HT-29 (cell line): ENCODE measurements at places on chromosomes 16 and 17.

DNA sequence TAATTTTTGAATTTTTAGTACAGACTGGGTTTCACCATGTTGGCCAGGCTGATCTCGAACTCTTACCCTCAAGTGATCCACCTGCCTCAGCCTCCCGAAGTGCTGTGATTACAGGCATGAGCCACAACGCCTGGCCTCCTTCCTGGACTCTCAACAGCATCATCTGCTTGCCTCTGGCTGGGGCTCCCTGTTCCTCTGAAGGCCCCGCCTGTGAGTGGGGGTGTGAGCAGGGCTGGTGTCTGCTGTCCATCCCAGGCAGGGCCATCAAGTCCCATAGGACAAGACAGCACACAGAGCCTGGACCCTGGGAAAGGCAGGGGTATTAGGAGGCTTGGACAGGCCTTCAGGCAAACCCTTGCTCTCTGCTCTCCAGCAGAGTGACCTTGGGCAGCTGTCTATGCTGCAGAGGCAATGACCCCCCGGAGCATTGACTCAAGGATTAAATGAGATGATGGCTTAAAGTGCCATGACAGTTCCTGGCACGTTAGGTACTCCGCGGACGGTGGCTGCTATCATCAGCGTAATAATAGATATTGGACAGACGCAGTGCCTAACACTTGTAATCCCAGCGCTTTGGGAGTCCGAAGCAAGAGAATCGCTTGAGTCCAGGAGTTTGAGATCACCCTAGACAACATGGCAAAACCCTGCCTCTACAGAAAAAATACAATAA, 19.2 kb downstream of the SCNN1B start:
- DNase-seq: no peak

DNA sequence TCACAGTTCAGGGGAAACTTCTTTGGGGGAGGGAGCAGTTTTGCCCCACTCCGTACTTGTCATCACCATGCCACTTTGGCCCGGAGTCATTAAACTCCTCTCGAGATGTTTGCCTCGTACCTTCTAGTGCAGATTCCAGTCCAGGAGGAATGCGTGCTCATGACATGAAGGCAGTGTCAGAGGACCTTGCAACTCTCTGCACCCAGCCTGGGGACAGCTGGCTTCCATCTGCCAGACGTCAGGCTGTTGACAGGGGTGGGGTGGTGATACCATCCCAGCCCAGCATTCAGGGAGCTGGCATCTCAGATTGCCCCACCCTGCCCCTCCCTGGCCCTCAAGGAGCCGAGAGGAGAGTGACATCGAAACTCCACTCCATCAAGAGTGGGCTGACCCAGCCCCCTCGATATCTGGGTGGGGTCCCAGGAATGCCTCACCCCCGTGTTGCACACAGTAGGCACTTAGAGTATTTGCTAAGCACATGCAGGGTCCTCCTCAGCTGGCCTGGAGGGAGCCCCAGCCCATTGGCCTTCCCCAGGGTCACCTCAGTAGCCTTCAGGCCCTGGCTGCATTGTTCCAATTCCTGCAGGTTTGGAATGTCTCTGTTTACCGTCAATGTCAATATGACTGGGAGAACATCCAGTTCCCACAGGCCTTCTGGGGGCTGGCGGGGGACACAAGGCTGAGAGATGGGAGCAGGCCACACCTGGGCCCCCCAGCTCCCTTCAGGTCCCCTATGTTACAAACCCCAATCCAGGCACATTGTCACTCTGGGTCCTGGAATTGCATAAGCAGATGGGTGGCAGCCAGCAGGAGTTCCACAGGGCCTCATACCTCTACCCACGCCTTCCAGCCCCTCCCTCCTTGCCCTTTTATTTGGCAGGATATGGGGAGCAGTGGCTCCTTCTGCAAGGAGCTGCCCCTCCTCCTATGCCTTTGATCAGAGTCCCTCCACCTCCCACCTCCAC, 21.3 kb upstream of the EMP2 start:
- no peak for DNase-seq

DNA sequence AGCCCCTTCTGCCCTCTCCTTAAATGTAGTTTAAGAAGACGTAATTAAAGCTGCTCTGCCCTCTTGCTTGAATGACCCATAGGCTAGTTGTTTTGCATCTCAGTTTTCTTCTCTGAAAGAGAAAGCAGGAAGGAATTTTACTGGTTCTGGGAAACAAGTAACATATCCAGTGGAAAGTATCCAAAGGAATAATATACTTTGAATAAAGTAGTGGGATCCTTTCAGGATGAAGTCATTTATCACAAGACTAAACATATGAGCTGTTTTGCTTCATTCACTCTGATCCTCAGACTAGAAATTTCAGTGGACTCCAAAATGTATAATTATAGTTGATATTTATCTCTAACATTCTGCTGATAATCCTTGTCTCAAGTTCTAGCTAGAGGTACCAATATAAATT, 1297.6 kb upstream of the GOT2 start:
- no peak for DNase-seq

GRCh38 chr16:10756574-10756973, 12.9 kb downstream of the NUBP1 start:
- no peak for DNase-seq

GRCh38 chr16:52050418-52050817, 496.5 kb downstream of the TOX3 start:
- no peak for DNase-seq

DNA sequence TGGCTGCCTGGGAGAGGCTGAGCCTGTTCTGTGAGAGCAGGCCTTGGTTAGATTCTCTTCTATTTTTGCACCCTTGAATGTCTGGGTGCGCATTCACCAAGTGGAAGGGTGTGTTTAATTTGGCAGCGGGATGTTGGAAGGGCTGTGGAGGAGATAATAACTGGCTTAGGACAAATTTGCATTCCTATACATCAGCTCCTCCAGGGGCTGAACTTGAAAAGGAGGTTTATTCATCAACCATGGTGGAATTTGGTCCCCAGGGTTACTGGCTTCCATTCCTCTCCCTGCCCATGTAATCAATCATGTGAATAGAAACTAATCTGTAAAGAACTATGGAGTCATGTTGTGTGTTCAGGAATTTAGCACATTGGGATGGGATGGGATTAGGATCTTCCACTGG, 100.2 kb upstream of the FOXF1 start:
- DNase-seq: no peak

GRCh38 chr17:66492561-66493005, 190.2 kb downstream of the PRKCA start:
- DNase-seq: no peak

DNA sequence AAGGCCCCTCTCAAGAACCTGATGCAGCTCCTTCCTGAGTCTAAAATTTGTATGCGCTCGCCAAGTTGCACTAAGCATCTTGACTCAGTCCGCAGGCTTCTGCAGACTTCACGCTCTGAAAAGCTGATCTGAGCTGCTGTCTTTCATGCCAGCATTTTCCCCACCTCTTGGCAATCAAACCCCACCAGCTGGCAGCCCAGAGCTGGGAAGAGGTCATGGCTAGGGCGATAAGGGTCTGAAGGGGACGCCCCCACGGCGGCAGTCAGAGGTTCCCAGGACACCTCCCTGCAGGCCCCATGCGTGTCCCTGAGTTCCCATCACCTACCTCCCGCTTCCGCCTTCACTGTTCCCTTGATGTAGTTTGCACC, 5.1 kb upstream of the UNC13D start:
- no peak for DNase-seq

GRCh38 chr16:24915576-24915975, 69.8 kb downstream of the SLC5A11 start:
- no peak for DNase-seq

GRCh38 chr16:53982631-53983042, 278.7 kb downstream of the FTO start:
- DNase-seq: peak; percentile 5

DNA sequence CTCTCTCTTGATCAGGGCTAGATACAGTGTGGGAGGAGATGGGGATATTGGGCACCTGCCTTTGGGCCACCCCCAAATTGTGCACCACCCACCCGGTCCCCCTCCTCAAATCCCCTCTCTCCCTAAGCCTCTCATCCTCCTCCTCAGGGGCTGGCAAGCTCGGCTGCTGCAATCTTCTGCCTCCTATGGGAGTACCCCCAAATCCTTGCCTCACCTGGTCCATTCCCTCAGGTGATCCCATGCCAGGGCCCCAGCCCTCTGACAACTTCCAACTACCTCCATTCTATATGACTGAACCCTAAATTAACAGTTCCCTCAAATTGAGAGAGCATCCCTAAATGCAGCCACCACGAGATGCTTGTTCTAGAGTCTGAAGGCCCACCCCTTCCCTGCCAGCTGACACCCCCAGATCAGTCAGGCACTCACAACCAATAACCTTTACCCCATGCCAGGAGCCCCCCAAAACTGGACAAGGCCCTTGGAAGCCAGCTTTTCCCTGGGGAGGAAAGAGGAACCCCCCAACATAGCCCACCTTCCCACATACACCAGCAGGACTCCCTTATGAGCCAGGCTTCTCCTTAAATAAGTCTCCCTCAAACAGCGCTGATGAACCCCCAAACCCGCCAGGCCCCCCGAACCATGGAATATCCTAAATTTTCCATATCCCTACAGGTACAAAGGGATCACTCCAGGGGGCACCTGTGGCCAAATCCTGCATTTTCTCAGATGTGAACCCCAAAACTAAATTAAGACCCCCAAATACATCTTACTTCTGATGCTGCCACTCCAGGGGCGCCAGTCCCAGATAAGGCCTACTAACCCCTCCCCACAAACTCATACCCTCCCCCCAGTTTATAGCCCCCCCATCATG, 3.2 kb downstream of the DLG4 start:
- DNase-seq: no peak

GRCh38 chr16:22330326-22330725, 33.1 kb downstream of the POLR3E start:
- no peak for DNase-seq

- DNase-seq: no peak
These were observed 1.2 kb upstream of the SGCA start for GRCh38 chr17:50164697-50164988.

GRCh38 chr16:54242199-54242598, 44.4 kb downstream of the IRX3 start:
- DNase-seq: peak; percentile 38

GRCh38 chr17:79769570-79770506, 8.1 kb upstream of the CBX2 start:
- DNase-seq: no peak

DNA sequence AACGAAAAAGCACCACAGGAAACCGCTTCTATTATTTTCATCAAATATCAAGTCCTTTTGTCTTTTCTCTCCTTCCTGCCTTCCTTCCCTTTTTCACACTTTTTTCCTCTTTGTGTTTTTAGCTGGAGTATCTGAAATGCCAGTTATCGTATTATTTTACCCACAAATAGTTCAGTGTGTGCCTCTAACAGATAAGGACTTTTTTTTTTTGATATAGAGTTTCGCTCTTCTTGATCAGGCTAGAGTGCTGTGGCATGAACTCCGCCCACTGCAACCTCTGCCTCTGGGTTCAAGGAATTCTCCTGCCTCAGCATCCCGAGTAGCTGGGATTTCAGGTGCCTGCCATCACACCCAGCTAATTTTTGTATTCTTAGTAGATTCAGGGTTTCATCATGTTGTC, 10.7 kb downstream of the DNAAF1 start:
- no peak for DNase-seq

DNA sequence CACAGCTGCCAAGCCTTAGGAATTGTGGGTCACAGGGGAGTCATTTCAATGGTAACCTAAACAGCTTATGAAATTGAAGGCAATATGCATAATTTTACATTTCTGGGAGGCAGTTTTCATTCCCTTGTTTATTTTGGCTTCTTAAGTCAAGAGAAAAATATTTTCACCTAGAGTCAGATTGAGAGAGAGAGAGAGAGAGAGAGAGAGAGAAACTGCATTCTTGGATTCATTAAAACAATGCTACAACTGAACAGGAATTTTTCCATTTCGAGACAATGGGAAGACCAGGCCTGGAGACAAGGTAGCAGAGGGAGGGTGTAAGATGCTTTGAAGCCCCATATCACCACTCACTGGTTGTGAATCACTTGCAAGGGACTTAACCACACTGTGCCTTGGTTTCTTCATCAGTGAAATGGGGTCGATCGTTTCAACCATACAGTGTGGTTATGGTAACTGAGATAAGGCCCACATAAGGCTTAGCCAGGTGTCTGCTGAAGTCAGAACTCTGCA, 224.7 kb upstream of the IRX3 start:
- DNase-seq: no peak

GRCh38 chr17:49524473-49525359, 29.6 kb downstream of the NGFR start:
- no peak for DNase-seq

- no peak for DNase-seq
These were observed 15.2 kb upstream of the FLCN start for GRCh38 chr17:17252149-17252661.

DNA sequence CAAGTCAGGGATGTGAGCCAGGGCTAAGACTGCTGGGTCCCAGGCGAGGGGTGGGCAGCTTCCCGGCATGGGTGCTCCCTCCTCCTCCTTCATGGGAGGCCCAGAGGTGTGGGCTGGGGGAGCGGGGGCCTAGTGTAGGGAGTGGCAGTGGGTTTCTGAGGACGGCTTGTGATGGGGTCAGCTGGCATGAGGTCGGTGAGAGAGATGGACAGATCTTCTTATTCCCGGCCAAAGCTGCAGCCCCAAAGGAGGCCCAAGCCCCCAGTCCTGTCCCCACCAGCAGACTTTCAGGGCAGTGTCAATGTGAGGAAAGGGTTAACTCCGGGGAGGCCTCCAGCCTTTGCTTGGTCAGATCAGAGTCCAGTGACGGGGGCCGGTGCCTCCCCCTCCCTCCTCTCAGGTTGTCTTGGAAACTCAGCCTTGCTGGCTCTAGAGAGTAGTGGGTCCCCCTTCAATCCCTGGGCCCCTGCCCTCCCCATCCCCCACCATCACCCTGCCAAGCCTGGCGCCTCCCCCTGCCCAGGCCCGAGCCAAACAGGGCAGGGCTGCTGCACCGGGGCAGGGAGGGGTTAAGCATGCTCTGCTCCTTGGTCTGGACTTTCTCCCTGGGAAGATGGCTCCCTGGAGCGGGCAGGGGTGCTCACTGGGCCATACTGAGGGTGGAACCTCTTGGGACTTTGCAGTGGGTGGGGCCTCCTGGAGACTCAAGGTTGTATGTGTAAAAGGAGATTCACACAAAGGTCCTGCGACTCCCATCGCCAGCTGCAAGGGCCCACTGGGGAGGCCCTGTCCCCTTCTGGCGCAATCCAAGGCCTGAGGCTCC, 12.4 kb downstream of the NAT9 start:
- DNase-seq: no peak

DNA sequence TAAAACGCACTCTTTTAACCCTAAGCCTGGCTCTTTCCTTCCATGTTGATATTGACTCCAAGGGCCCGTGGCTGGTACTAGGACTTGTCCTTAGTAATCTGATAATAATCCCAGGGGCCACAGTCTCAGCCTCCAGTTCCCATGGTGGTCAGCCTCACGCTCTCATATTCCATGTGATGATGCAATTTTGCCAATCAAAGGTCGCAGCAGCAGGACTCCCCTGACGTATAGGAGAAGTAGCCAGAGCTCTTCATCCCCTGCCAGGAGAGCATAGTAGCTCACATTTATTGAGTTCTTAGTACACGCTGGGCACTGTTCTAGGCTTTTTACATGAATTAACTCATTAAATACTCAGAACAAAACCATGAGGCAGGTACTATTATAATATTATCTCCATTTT, 42.4 kb downstream of the CD300LF start:
- DNase-seq: no peak

DNA sequence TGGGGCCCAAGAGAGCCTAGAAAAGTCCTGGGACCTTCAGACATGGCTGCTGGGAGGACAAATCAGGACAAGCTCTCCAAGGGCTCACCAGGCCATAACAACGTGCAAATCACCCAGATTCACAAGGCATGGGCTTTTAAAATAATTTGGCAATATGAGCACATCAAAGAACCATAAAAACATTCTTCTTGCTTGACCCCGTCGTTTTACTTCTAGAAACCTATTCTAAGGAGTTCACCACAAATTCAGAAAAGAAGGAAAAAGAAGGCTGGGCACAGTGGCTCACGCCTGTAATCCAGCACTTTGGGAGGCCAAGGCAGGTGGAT, 12.1 kb upstream of the MT3 start:
- no peak for DNase-seq
